ENCODE measurements at places on chromosomes 7 and 10.

GRCh38 chr7:46539892-46540483, 618.9 kb upstream of the IGFBP3 start:
- DNase-seq, result no peak

DNA sequence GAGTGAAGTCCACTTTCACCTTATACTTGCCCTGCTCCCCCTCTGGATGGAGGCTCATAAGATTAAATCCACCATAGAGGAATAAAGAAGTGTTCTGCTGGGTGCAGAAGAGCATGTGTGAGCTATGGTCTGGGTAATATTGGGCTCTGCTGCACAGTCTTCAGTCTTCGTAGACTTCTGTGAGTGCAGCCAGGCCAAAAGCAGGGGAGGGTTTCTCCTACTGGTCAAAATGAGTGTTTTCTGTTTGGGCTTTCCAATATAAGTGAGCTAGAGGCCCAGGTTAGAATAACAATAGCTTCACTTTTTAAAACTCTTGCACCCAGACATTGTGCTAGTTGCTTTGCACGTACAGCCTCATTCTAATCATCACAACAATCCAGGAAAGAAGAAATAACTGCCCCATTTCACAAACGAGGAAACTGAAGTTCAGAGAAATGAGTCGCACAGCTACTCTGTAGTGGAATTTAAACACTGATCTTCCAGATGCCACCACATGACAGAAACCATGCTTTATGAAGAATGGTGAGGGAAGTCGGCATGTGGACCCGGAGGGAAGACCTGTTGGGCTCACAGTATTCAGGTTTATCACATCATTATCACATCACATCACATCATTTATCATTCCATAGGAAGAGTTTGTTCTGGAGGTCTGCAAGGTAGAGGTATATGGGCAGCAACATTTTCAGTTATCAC, 23.8 kb upstream of the MSMB start:
- no peak for DNase-seq

GRCh38 chr7:74475987-74476350, 22.3 kb downstream of the GTF2IRD1 start:
- no peak for DNase-seq

DNA sequence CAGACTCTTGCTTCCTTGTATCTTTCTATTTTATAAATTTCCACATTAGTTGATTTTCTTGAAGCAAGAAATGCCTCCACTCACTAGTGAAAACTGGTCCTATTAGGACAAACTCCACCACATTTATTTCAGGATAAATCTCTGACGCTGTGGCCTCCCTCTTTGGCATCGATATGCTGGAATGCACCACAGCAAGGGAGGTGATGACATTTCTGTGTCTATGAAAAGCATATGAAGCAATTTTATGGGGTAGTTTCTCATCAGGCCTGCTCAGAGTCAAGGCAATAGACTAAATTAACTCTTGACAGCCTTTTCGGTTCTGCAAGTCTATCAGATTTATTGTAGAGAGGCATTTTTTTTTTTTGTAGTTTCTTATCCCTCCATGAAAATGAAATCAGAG, 304.4 kb downstream of the ZEB1 start:
- DNase-seq, result no peak

DNA sequence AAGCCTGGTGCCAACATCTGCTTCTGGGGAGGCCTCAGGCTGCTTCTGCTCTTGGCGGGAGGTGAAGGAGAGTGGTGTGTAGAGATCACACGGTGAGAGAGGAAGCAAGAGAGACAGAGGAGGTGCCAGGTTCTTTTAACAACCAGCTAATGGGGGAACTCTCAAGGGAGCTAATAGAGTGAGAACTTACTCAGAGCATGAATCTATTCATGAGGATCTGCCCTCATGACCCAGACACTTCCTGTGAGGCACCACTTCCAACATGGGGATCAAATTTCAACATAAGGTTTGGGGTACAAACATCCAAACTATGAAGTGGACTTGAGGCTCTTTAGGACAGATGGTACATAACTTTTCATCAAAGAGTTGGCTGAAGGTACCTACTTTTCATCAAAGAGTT, 5.1 kb upstream of the ZNF32 start:
- DNase-seq, result no peak

- no peak for DNase-seq
These were observed 135.9 kb downstream of the KIAA1217 start for GRCh38 chr10:24344695-24345463.

- no peak for DNase-seq
These were observed 484.0 kb upstream of the FZD8 start for GRCh38 chr10:36126076-36126475.

GRCh38 chr10:113515161-113515560, 37.7 kb upstream of the HABP2 start:
- no peak for DNase-seq

GRCh38 chr7:26397796-26398426, 106.2 kb downstream of the SNX10 start:
- DNase-seq, result no peak

DNA sequence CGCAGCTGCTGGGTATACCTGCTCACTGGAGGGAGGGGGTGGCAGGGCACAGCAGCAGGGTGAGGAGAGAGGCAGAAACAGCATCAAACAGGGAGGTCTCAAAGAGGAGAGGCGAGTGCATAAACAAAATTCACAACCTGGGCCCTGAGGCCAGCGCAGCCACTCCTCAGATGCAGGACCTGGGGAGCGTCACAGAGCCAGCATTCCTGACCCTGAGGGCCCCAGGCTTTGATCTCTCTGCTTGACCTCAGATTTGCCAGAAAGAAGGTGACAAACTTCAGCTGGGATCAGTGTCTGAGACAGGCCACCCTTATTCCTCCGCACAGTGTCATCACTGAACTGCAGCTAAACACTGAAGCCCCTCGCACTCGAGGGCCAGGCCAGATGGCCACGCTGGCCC, 25.6 kb downstream of the NOD1 start:
- DNase-seq, result no peak

GRCh38 chr7:12674861-12675260, 12.6 kb upstream of the ARL4A start:
- no peak for DNase-seq

DNA sequence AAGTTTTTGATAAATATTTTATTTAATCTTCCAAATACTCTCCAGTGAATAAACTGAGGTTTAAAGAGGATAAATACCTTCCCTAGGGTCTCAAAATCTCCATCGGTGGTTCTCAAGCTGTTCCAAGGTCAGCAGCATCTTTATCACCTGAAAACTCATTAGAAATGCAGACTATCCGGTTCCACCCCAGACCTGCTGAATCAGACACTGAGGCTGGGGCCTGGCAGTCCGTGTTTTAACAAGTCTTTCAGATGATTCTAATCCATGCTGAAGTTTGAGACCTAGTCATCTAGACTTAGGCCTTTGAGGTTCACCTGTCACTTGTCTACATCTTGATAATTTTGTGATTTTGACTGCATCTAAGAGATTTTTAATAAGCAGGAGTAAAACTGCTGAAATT, 37.5 kb downstream of the PLEKHA8 start:
- DNase-seq, result no peak

GRCh38 chr10:6579904-6580278, at the start of gene PRKCQ:
PRKCQ (minus strand) TSS chr10:6580276; CDS start chr10:6515135, 65,141 bp downstream.
- DNase-seq, result no peak

GRCh38 chr10:21398563-21399231, 126.8 kb downstream of the SKIDA1 start:
- DNase-seq, result no peak

- no peak for DNase-seq
These were observed 518.2 kb downstream of the DNAJB6 start for GRCh38 chr7:157855016-157855415.

DNA sequence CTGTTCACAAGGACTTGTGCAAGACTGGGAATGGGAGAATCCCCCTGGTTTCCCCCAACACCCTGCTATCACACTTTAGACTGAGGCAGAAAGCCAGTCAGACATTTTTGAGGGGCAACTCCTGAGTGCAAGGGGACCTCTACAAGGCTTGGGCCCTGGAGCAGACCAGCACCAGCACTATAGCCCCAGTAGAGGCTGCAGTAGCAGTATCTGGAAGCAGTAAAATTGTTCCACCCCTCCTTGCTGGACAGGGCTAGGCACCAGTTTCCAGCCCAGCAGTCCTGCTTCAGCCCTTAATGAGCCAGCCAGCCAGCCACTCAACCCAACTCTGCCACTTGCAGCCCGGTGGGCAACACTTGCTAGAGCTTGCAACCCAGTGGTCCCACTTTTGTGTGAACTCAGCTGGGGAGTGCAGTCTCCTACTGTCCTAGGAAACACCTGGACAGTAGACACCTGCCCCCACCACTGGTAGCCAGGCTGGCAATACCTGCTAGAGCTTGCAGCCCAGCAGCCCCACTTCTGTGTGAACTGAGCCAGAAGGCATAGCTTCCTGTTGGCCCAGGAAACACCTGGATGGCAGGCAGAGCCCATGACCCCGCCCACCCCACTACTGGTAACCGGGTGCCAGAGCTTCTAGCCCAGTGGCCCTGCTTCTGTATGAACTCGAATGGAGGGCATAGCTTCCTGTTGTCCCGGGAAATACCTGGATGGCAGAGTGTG, 65.0 kb downstream of the FBXL13 start:
- no peak for DNase-seq

DNA sequence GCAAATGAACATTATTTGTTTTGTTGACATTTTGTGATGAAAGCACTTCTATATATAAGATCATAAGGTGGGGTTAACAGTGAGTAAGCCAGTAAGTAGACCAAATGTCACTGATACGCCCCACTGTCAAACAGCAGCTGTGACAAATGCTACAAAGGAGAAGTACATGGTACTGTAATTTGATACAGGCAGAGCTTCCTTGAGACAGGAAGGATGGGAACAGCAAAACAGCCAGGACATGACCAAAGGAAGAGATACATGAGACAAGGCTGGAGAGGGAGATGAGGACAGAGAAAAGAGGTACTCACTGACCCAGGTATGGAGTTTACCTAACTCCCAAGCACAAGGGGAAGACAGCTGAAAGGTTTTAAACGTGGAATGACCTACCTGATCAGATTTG, 127.0 kb downstream of the SRPK2 start:
- no peak for DNase-seq

DNA sequence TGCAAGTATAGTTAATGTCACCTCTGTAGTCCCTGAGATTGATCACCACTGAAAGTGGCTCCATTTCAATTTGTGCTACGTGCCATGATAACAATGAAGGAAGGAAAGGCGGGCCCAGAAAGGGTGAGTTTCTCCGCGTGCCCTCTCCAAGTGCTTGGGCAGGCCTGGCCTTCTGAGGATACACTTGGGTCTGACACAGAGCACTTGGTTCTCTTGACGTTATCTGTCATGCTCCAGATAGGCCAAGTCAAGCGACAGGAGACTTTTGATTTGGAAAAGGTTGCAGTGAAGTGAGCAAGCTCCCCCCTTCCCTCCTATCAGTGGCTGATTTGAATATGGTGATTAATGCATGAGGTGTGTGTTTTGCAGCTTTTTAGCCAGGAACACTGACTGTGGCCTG, 160.9 kb upstream of the INSYN2A start:
- no peak for DNase-seq

- no peak for DNase-seq
These were observed 90.3 kb downstream of the ANK3 start for GRCh38 chr10:60299390-60299778.

- no peak for DNase-seq
These were observed 38.0 kb downstream of the CYTH3 start for GRCh38 chr7:6234384-6234783.

GRCh38 chr10:127125331-127125730, 71.1 kb downstream of the INSYN2A start:
- DNase-seq, result no peak

DNA sequence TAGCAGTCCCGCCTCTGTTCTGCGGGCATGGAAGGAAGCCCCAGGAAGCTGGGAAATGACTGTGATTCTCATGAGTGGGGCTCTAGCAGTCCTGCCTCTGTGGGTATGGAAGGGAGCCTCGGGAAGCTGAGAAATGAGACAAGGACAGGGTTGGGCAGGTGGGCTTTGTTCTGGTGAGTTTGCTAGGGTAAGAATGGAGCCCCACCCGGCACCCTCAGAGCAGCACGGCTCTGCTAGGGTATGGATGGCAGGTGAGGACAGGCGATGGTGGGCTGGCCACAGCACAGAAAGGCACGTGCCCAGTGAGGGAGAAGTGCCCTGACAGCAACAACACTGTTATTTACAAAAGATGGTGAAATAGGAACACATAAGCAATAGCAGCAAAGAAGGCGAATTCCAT, 39.6 kb downstream of the SVIL start:
- DNase-seq, result no peak

GRCh38 chr7:106018566-106019469, 55.8 kb downstream of the CDHR3 start:
- no peak for DNase-seq

GRCh38 chr7:151821806-151822540, 54.9 kb downstream of the PRKAG2 start:
- no peak for DNase-seq

DNA sequence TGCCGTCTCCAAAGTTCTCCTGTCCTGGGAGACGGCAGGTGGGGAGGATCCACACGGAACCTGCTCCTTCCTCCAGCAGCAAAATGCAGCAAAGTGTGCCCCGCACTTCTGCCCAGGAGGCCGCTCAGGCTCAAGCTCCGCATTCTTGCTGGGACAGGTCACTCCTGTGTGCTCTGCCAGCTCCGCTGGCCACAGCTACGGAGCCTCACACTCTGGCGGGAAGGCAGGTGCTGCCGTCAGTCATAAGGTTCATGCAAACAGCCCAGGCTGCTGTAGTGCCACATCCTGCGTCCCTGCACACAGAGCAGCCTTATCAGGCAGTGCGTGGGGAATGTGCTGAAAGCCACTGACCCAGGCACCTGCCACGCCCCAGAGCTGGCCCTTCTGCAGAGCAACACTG, 22.4 kb downstream of the ADGRA1 start:
- DNase-seq, result no peak

- DNase-seq, result no peak
These were observed 18.9 kb upstream of the RAMP3 start for GRCh38 chr7:45138433-45139267.

GRCh38 chr10:20369863-20370736, 527.0 kb downstream of the NEBL start:
- DNase-seq, result no peak

GRCh38 chr7:140005754-140006503, 56.8 kb downstream of the PARP12 start:
- peak; percentile 48 for DNase-seq

DNA sequence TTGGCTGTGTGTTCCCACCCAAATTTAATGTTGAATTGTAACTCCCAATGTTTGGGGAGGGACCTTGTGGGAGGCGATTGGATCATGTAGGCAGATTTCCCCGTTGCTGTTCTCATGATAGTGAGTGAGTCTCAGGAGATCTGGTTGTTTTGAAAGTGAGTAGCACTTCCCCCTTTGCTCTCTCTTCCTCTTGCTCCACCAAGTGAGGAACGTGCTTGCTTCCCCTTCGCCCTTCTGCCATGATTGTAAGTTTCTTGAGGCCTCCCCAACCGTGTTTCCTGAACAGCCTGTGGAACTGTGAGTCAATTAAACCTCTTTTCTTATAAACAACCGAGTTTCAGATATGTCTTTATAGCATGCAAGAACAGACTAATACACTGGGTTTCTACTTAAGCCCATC, 176.3 kb downstream of the CDK14 start:
- no peak for DNase-seq

Data from HCT116 (cell line).